ENCODE measurements at places on chromosomes 1 and 21.

DNA sequence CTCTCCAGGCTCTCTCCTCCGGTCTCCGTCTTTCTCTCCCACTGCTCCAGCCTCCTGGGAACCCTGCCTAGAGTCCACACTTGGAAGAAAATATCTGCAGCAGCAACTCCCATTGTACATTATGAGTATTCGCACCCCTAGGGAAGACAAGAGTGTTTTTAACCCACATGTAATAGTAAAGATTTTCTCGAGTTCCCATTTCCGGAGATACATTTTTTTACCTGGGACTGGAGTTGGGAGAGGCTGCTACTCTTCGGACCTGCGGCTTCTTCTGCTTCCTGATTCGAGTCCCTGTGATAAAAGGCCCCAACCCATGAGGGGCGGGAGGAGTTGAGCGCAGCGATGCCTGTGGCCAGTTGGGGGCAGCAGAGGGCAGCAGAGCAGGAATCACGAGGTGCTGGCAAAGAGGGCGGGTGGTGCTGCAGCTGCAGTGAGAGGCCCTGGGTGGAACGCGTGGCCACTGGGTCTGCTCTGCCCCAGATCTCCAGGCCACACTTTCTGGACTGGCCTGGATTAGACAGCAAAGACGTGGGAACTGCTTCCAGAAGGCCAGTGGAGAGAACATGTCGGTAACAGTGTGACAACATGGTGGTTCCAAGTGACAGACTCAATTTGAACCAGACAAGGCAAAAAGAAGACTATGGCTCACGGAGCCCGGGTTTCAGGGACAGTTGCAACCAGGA lies 221.0 kb upstream of the CSF3R start:
- peak; percentile 81 for DNase-seq

- DNase-seq: no peak
Observed at GRCh38 chr1:246878551-246878950, 53.2 kb downstream of the AHCTF1 start.

- DNase-seq: no peak
Observed at GRCh38 chr1:151342021-151342420, 5.0 kb downstream of the RFX5 start.

DNA sequence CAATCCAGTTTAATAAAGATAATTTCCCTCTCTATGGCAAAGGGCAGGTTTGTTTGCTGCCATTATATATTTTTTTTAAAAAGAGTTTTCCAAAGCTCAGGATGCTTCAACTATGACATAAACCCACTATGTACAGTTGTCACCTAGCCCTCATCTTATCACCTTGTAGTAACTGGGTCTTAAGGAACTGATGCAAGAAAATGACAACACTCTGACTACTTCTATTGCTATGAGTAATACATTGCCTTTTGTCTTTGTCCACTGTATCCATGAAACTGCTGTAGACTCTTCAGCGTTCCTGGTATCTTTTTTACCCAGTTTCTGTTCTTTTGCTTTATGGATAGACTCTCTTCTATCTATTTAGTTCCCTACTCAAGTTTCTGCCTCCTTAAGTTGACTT lies 586.5 kb downstream of the NEGR1 start:
- DNase-seq: no peak

DNA sequence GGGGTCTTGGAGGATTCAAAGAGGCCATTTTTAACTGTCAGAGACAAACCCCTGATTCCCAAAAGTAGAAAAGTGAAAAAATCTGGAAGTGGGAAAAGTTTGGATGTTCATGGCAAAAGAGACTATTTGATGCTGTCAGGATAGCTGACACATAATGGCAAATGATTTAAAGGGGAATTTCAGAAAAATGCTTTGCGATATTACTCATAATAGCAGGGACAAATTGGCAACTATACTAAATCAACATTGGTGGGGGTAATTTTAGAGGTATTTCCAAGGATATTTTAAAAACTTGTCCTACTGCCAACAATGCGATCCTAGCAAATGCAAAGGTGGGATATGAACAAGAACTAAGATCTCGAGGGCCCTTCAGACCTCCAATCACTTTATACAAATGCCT lies 5.3 kb upstream of the GSTM4 start:
- no peak for DNase-seq

- no peak for DNase-seq
Observed at GRCh38 chr1:24165500-24165899, 21.6 kb downstream of the IFNLR1 start.

DNA sequence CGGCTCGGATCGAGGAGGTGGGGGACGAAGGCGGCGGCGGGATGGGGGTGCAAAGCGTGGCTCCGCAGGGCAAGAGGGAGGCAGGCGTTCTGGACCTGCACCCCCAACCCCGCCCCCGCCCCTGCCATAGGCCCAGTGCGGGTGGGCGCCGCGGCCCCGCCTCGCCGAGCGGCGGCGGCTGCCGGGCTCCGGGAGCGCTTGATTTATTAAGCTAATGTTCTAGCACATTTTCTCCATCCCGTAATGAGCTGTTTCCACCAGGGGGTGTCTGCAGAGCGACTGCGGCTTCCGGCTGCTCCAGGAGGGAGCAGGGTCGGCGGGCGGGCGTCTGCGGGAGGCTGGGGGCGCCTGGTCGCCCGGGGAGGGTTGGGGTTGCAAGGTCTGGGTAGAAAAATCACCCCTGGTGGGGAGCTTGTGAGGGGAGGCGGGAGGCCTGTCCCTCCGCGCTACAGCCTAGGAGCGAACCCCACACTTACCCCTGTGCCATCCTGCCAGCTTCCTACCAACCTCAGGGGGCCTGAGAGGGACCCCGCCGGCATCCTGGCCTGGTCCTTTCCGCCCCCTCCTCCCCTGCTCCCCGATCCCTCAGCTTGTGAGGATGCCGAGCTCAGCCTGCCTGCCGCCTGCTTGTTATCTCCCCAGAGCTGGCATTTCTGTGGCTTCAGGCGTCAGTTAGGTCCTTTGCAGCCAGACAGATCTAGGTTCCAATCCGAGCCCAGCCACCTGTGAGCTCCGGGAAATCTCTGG lies 48.5 kb upstream of the ACOT11 start:
- DNase-seq: peak; percentile 35

DNA sequence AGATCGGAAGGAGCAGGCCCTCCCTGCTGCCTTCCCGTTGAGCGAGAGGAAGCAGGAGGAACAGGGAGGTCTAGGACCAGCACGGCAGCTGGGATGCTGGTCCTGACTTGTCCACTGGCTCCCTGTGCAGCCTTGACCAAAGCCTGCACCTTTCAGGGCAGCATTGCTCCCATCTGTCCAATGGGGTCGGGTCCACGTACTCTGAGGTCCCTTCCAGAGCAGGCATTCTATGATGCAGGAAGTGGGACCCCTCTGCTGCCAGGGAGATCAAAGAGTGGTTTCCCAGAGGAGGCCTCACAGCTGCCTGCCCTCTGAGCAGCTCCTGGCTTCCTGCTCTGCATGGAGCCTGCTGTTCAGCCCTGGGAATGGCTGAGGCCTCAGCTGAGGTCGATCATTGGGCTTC lies 21.7 kb upstream of the ZNF362 start:
- peak; percentile 77 for DNase-seq

GRCh38 chr1:160607011-160607671 lies 27.8 kb upstream of the CD84 start:
- peak; percentile 74 for DNase-seq

DNA sequence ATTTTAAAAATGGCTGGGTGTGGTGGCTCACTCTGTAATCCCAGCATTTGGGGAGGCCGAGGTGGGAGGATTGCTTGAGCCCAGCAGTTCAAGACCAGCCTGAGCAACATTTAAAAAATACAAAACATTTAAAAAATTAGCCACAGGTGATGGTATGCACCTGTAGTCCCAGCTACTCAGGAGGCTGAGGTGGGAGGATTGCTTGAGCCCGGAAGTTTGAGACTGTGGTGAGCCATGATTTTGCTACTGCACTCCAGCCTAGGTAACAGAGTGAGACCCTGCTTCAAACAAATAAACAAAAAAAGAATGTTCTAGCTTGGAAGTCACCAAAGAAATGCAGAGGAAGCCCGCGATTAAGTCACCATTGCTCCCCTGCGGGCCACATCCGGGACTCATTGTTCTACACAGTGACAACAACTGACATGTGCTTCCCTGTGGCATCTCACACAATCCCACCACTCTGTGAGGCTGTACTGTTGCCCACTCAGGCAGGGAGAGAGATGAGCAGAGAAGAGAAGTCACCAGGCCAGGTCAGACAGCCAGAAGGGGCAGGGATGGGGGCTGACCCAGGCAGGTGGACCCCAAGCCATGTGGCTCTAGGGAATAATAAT lies 18.4 kb upstream of the SPATC1L start:
- DNase-seq: no peak

DNA sequence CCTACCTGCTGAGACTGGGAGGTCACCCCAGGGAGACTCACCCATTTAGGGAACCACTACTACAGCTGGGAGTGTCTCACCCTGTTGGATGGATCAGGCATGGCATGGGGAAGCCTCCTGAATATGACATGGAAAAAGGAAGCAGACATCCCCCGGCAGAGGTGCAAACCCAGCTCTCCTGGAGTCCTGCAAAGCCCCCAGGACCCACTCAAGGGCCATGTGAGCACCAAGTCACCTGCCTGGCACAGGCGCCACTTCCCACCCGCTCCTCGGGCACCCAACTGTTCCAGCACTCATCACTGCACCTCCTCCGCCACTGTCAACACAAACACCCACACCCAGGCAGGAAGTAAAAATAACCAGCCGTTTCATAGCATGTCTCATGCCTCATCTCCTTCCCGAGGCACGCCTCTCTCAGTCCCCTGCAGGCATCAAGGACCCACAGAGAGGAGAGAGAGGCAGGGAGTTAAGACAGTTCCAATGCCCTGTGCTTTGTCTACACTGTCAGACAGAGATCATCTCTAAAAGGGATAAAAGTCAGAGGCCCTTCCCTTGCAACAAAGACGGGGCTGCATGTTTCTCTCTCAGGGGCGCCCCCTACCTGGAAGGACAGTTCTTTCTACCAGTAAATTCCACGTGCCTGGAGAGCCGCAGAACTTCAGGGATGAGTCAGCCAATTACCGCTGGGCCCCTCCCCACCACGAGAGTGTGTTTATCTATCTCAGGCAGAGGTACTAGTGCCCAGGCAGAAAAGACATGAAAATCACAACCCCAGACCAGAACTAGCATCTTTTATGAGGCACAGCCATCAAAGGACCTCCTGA lies 150.1 kb upstream of the SOD1 start:
- DNase-seq: no peak

- DNase-seq: no peak
Observed at GRCh38 chr21:33980276-33980916, 64.8 kb upstream of the ATP5PO start.

GRCh38 chr1:145898756-145899155 lies 11.1 kb downstream of the ITGA10 start:
- DNase-seq: no peak

DNA sequence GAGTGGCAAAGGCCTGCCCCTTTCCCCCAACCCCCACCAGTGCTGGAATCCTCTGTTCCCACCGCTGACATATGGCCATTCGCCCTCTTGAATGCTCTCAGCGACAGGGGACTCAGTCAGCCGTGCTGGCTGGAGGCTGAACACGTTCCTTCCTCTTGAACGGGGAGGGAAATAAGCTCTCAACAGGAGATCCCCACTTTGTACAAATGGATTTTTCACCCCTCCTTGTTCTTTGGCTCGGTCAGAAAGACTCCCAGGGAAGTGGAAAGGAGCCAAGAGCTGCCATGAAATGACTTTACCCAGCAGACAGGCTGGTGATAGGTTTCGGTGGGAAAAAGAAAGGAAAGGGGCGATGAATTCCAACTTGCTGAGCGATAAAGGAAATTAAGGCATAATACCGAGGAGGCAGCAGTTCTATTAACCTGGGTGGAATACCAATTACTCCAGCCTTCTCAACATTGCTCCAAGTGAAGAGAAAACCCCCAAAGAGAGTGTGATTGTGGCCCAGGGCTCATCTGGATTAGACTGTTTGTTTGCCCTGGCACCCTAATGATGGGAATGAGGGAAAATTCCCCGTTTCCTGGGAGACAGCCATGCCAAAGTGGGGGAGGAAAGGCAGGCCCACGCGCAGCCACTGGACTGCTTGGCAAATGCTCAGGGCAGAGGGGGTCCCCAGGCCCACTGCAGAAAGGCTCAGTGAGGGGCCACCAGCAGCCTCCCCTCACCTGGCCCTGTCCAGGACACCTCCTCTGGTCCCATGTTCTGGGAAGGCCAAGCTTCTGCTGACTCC lies 23.9 kb downstream of the LRP8 start:
- no peak for DNase-seq

GRCh38 chr1:242219905-242220304 lies 221.0 kb upstream of the MAP1LC3C start:
- no peak for DNase-seq

- DNase-seq: no peak
Observed at GRCh38 chr1:31507676-31508530, 68.4 kb upstream of the TINAGL1 start.

DNA sequence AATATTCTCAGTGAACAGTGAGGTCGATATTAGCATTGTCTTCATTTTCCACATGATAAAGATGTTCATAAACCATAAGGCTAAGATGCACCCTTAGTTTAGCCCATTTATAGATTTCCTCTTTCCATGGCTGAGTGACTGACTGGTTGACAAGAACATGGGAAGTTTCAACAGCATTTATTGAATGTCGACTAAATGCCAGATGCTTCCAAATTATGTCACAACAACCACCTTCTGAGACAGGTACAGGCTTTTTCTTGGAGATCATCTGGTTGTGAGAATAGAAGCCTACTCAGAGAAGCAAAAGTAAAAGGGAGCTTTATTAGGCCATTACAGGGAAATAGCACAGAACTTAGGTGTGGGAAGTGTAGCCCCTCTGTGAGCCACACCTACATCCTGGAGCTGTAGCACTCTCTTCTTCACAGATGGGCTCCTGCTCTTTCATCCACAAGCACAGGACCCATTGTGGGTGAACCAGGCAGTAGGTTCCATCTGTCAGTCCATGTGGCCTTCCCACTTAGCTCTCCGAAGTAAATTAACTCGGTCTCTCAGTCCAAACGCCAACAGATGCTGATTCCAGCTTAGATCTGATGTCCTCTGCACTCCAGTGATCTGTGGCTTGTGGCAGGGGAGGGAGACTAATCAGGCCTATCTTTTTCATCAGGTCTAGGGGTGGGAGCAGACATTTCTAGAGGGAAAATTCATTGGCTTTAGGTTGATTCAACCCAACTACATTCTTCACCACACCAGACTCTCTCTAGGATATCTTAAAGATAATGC lies 14.3 kb downstream of the ATP2B4 start:
- DNase-seq: no peak

GRCh38 chr21:44831227-44831860 lies 13.5 kb upstream of the SUMO3 start:
- no peak for DNase-seq

DNA sequence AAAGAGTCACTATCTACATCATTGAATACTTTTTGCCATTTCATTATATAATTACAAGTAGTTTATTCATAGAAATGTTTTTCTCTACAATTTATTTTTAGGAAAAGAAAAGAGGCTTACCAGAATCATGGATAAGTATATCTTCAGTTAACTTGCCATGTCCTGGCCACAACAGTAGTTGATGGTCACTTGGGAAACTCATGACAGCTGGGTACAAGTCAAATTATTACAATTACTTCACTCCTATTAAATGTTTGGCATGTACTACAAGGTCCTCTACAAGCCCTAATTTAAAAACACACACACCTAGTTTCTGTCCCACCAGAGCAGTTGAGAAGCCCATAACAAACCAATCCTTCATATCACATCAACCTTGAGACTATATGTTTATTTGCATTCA lies 29.4 kb downstream of the PALMD start:
- peak; percentile 24 for DNase-seq

- DNase-seq: no peak
Observed at GRCh38 chr1:188355082-188355481, 1526.3 kb downstream of the PLA2G4A start.
